Lower lobe of right lung (tissue), 2 donors: ENCODE measurements at places on chromosomes 11 and 22. TPM values are rescaled to one million over a fixed set of nuclear protein-coding genes. Genes with fewer than 3 reads are reported as not detected.

DNA sequence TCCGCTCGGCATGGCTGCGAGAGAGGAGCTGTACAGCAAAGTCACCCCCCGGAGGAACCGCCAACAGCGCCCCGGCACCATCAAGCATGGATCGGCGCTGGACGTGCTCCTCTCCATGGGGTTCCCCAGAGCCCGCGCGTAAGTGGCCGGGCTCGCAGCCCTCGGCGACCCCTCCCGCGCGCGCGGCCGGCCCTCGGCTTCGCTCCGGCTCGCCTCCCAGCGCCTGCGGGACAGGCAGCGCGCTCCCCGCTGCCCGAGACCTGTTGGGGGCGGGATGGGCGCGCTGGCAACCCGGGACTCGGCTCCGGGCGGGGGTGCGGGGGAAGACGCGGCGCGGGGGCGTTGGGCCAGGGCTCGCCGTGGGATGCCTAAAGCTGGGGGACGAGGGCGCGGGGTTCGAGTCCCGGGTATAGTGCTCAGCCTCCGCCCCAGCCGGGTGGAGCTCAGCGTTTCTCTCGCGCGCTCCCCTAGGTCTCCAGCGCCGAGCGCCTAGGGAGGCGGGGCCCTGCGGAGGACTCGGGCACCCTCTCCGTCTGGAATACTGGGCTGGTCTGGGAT is 630 bp downstream of the UBASH3B start:
- H3K27ac ChIP-seq: peak overlapping the region; percentile 87
- no peaks in the 10 kb centered on the region for H3K36me3 ChIP-seq
- H3K4me1 ChIP-seq: peaks cover 51% of the 10 kb centered on the region
- no peaks in the 10 kb centered on the region for H3K27me3 ChIP-seq
- peak; percentile 75 for DNase-seq

DNA sequence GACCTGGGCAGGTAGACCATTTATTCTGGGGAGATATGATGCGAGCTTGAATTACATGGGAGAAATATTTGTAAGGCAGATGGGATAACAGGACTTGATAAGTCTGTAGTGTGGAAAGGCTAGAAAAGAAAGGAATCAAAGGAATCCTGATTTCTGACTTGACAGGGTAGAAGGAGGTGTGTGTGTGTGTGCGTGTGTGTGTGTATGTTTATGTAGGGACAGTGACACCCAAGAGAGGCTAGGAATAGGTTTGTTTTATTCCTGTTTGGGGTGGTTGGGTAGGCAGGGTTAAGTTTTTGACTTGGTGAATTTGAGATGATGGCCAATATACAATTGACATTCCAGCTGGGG is 390 bp upstream of the HTATIP2 start:
- DNase-seq: no peak
- H3K4me3 ChIP-seq: peak overlapping the region; percentile 75
- H3K4me1 ChIP-seq: peaks cover 16% of the 10 kb centered on the region
- H3K27me3 ChIP-seq: no peaks in the 10 kb centered on the region
- H3K36me3 ChIP-seq: no peaks in the 10 kb centered on the region
- peak overlapping the region; percentile 89 for H3K27ac ChIP-seq

DNA sequence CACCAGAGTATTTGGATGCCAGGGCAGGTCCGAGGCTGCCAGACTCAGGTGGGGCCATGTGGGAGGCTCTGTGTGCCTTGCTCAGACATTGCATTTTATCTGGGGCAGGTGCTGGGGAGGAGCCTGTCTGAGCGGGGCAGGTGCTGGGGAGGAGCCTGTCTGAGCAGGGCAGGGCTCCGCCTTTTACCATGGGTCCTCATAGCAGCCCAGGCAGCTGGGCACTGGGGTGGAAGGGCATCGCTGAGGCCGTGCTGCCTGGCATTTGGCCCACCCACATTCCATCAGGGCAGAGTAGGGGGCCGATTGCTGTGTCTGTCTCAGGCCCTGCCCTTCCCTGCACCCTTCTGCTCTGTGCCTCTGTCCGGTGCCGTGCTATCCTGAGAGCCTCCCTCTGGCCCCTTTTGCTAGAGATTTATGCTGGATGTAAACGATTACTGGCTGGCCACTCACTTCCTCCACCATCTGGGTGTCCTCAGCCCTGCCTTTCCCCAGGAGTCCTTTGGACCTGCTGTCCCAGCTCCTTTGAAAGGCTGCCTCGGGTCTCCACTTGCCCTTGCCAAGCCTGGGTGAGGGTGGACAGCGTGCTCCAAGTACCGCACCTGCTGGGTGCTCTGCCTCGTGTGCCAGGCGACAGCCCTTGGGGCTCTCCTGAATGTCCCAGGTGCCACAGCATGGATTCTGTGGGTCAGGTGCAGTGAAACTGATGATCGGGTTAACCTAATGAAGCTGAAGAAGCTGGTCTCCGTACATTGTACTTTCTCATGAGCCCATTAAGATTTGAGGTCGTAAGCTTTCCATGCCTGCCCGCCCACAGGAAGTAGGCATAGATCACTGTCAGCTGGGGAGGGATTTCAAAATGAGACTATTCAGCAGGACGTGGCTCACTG is 281.6 kb downstream of the TBC1D22A start:
- DNase-seq: peak; percentile 47
- no peaks in the 10 kb centered on the region for H3K27me3 ChIP-seq
- no peak overlapping the region for H3K4me3 ChIP-seq
- peaks cover 3% of the 10 kb centered on the region for H3K36me3 ChIP-seq

GRCh38 chr11:112718483-112718882 is 242.7 kb upstream of the NCAM1 start:
- no peaks in the 10 kb centered on the region for H3K36me3 ChIP-seq
- H3K27me3 ChIP-seq: peaks cover 13% of the 10 kb centered on the region
- H3K4me1 ChIP-seq: no peaks in the 10 kb centered on the region
- DNase-seq: no peak
- no peak overlapping the region for H3K4me3 ChIP-seq

DNA sequence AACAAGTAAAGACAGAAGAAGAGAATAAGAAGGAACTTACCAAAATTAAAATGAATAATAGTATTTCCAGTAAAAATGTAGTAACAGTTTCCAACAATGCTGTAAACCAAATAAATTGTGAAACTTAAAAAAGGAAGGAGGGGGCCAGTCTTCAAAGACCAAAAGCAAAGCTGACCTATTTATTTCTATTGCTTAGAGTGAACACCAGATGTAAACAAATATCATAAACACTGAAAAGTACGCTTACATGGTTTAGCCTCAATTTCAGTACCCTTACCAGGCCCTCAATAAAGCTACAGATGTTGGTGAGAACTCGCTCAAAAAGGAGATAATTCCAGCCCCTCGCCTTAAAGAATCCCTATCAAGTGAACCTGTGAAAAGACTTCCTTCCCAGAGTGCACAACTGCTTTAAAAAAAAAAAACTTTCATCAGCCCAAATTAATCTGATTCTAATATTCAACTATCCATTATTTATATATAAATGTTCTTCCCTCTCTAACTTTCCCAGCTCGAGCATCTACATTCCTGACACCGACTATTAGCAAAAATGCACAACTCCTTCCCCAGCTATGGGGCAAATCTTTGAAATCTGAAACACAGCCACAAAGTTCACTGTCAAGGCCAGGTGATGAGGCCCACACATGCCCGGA is 2.4 kb downstream of the PHF21A start:
- peak overlapping the region; percentile 88 for H3K27ac ChIP-seq
- DNase-seq: no peak
- peaks cover 54% of the 10 kb centered on the region for H3K4me1 ChIP-seq
- peak overlapping the region; percentile 72 for H3K4me3 ChIP-seq
- H3K36me3 ChIP-seq: no peaks in the 10 kb centered on the region

DNA sequence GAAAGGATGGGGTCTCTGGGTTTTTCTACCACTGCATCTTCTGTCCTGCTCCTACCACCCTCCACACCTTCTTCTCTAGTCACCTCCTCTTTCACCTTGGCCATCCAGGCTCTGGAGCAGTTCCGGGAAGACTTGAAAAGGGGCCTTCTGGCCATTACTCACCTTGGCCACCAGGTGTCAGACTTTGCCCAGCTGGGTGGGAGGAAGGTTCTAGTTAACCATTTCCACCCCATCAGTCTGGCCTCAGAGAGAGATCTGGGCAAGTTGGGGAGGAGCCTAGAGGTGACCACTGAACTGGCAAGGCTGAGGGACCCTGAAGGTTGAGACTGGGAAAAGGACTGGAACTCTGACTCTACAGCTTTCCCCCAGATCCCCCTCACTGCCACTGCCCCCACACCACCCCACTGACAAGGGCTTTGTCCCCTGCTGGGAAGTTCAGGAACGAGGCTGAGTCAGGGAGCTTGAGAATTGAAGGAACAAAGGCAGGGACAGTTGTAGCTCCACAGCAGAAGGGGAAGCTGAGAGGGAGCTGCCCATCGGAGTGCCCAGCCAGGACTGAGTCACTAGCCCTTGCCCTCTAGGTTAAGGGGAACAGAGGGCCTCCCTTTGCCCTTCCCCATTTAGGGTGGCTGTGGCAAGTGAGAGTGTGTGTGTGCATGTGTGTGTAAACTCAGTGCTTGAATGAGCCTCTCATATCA is 3.7 kb upstream of the POLD4 start:
- peaks cover 55% of the 10 kb centered on the region for H3K4me1 ChIP-seq
- no peaks in the 10 kb centered on the region for H3K27me3 ChIP-seq
- no peaks in the 10 kb centered on the region for H3K36me3 ChIP-seq

DNA sequence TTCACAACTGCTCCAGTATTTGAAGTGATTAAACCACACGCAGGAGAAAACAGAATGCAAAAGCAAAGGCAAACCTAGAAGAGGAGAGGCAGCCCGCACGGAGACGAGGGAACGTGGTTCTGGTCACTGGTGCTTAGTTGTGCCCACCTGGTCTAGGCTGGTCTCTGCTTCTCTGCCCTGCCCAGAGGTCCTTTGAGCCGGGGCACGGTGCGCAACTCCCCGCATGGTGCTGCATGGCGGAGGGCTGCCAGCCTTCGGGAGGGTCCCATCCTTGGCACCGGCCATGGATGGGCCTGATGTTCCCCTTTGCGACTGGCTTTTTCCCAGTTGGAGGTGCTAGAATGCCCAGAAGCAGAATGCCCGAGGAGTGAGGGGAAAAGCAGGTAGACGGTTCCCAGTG is 46.1 kb downstream of the KCNC1 start:
- H3K36me3 ChIP-seq: no peaks in the 10 kb centered on the region
- no peaks in the 10 kb centered on the region for H3K4me1 ChIP-seq
- no peaks in the 10 kb centered on the region for H3K27me3 ChIP-seq
- no peak for DNase-seq

DNA sequence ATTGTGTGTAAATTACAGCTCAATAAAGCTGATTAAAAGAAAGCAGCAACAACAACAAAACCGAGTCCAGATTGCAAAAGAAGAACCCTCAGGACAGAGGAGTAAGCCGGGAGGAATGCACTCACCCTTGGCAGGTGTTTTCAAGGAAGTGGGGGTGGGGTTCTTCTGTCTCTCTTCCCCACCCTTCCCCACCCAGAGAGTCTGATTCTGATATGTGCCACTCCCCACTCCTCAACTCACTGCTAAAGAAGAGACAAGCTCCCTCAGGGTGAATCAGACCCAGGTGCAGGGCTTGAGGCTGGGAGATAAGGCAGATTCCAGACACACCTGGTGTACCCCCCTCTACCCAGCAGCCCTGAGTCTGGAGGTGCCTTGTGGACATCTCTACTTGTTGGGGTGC is 38.4 kb upstream of the PHF21A start:
- no peak for DNase-seq
- H3K27ac ChIP-seq: no peak overlapping the region
- no peak overlapping the region for H3K4me3 ChIP-seq

GRCh38 chr22:46430961-46431838 is 95.7 kb downstream of the TRMU start:
- peaks cover 7% of the 10 kb centered on the region for H3K36me3 ChIP-seq
- H3K27ac ChIP-seq: no peak overlapping the region
- peaks cover 18% of the 10 kb centered on the region for H3K4me1 ChIP-seq

- no peaks in the 10 kb centered on the region for H3K4me1 ChIP-seq
- H3K27me3 ChIP-seq: no peaks in the 10 kb centered on the region
- no peak for DNase-seq
- no peak overlapping the region for H3K27ac ChIP-seq
Measured at GRCh38 chr11:28903716-28904115, 795.5 kb downstream of the METTL15 start.

DNA sequence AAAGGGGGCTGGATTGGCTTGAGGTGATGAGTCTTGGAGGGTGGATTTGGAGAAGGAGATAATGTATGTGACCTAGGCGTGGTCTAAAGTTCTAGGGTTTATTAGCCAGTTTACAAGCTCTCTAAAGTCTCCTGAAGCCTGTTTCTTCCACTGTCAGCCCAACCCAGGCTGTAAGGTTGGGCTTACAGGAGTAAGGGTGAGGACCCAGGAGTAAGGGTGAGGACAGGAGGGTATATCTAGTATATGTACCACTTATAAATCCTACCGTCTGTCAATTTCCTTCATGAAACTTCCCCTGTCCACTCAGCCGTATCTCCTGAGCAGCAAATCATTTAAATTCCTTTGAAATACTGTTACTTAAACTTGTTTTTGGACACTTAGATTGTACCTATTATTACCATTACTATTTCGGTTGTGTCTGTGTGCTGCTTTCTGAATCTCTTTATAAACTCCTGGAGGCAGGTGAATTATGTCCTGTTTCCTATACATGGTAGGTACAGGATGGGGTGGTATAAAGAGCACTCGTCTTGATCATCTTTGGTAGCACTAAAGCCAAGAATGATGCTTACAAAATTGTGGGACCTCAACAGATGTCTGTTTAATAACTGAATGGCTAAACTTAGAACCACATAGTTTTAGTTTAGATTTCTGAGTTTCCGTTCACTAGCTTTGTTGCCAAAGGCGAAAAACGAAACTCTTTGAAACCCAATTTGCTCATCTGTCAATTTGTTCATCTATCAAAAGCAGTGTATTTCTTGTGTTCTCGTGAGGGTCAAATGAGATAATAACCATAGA is 192.0 kb downstream of the GRIK4 start:
- no peaks in the 10 kb centered on the region for H3K27me3 ChIP-seq
- H3K27ac ChIP-seq: no peak overlapping the region
- DNase-seq: no peak
- no peak overlapping the region for H3K4me3 ChIP-seq
- no peaks in the 10 kb centered on the region for H3K36me3 ChIP-seq
- no peaks in the 10 kb centered on the region for H3K4me1 ChIP-seq

DNA sequence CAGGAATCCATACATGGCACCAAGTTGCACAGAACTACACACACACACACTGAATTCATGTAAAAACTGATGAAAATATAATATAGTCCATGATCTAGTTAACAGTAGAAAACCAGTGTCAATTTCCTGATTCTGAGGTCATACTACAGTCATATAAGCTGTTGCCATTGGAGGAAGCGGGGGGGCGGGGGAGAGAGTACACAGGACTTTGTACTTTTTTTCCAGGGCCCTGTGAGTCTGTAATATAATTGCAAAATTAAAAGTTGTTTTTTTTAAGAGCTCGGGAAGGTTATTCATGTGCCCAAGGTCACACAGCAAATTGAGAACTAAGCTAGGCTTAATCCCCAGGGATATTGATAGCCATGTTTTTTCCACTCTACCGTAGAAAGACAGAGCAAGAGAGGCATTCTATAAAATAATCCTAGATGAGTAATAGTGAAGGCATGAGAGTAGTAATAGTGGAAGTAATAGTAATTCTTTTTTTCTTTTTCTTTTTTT is 312.3 kb downstream of the MN1 start:
- no peaks in the 10 kb centered on the region for H3K36me3 ChIP-seq
- no peaks in the 10 kb centered on the region for H3K4me1 ChIP-seq
- peaks cover 6% of the 10 kb centered on the region for H3K27me3 ChIP-seq
- H3K27ac ChIP-seq: no peak overlapping the region
- DNase-seq: no peak

- H3K36me3 ChIP-seq: peaks cover 97% of the 10 kb centered on the region
- H3K4me3 ChIP-seq: no peak overlapping the region
- DNase-seq: no peak
- no peak overlapping the region for H3K27ac ChIP-seq
- H3K4me1 ChIP-seq: no peaks in the 10 kb centered on the region
Measured at GRCh38 chr11:113363996-113364641, 23.5 kb upstream of the ANKK1 start.

Gene APOL4
- 29.0 TPM for total RNA-seq

Gene PDE2A
- 19.5 TPM for total RNA-seq

Gene MRE11
- total RNA-seq: 17.6 TPM

Gene CARD18
- not detected for total RNA-seq

Gene OMP
- total RNA-seq: not detected

Gene MALAT1
- total RNA-seq: 11,612 TPM
